Stimulated activated CD4-positive, alpha-beta T cell treated with anti-CD3 and anti-CD28 coated beads, Interleukin-15, amount 100 ng/mL, for 1 hour (primary cell): ENCODE measurements at places on chromosomes 3 and 15.

DNA sequence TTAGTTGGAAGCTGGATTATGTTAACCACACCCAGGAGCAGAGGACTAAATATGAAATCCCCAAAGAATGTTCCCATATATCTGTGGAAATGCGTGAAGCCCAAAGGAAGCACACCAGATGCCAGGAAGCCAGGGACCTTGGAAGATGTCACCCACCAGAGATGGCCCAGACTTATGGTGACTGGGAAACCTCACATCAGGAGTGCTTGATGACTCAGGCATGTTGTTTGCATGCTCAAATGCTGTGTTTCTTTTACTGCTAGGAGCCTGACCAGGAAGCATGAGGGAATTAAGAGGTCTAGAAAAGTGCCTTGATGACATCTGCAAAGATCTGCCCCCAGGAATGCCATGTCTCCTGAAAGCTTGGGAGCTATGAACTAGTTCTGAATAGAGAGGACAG, 109.0 kb upstream of the SLC2A2 start:
- no peak for DNase-seq

- no peak for DNase-seq
Observed at GRCh38 chr3:4981665-4982494, 2.6 kb downstream of the BHLHE40 start.

DNA sequence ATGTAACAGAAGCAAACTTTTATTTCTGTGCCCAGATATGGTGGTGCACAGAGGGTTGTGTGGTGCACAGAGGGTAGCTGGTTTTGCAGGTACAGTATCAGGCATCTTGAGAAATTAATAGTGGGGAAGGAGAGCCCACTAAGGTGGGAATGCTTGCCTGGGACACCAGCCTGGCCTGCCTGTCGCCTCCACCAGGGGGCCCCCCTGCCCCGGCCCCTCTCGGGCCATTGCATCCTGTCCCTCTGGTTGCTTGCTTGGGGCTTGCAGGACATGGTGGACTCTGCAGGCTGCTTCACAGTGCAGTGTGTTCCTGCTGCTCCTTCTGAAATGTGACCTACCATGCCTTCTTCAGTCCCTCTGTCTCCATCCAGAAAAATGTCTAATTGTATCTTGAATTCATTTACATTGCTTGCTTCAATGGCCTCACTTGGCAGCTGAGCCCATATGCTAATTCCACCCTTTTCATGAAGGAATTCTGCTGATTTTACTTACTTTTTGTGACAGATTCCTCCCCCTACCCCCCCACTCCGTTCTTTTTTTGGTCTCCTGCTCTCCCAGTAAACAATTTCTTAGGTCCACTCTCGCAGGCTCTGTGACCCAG, 73.6 kb downstream of the EEFSEC start:
- DNase-seq, result no peak

DNA sequence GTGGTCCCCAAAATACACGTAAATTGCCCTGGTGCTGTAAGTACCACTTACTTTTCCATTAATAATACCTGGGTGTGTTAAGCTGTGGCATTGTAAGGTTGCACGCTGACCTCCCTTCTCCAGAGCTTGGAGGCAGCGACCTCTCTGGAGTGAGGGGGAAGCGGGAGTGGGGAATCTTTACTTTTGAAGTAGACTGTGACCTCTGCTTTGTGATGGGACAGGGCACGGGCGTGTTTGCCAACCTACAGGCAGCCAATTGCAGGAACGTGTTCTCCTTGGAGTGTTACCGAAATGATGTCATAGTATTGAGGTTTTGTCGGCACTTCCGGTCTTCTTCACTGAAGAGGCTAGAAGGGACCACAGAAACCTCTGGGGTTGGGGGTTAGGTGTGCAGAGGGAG, 227.3 kb upstream of the C2CD4B start:
- DNase-seq, result no peak

DNA sequence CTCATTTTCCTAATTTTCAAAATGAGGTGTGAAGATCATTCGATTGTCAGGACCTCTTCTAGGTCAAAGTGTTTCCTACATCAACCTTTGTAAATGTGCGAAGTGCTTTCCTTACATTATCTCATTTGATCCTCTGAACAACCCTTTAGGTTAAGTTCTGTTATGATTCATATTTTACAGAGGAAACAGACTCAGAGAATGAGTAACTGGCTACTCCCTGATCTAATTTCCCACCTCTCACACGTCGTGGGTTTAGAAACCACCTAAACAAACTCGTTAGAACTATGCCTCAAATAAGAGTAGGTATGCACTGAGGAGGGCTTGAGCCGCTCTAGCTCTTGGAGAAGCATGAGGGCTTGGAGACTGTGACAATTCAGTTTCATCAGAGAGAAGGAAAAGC, 148.6 kb downstream of the CD47 start:
- DNase-seq, result no peak

DNA sequence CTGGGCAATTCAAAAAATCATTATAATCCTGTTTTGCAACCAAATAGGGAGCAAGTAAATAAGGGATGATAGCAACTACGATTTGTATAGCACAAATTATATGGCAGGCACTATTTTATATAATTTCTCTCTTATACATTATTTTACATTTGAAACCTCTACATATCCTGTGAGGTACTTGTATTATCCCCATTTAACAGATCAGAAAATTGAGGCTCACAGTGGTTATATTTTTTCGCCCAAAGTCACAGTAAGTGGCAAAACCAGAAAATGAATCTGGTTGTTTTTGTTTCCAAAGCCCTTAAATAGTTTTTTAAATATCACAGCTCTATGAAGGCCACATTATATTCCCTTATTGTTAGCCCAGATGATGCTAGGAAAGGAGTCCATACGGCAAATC, 74.3 kb downstream of the MLH1 start:
- DNase-seq, result no peak

GRCh38 chr3:65636326-65636725, 402.4 kb downstream of the MAGI1 start:
- DNase-seq, result no peak

- DNase-seq, result no peak
Observed at GRCh38 chr3:110293660-110294059, 778.0 kb upstream of the NECTIN3 start.

DNA sequence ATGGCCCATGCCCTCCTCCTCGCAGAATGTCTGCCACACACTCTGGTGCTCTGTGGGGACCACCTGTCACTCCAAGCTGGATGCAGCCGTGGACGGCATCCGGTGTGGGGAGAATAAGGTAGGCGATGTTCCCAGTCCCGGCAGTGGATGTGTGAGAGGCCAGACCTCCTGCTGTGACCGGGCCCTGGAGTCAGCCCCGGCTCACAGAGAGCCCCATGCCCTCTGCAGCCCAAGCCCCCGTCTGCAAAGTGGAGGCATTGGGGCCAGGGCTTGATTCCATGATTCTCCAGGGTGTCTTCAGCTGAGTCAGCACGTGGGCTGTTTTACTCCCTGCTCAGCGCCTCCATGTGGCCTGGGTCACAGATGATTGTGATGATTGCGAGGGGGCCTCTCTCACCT, 32.2 kb downstream of the GOLGA6L10 start:
- DNase-seq, result no peak

GRCh38 chr3:177284383-177284881, 87.2 kb upstream of the TBL1XR1 start:
- DNase-seq, result no peak

DNA sequence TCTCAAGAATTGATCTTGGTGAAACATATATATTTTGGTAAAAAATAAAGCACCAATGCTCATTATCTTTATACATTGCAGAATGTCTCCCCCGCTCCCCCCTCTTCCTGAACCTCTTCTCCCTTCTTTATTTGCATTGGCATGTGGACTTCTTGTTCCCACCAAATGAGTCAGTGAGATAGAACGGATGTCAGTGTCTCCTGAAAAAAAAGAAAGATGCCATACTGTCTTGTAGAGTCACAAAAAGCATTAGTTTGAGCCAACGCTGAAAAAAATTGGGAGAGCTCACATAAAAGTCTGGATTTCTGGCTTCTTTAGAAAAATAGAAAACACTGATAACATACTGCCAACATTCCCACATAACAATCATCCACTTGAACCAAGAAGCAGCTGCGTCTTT, 32.0 kb upstream of the STXBP5L start:
- no peak for DNase-seq

DNA sequence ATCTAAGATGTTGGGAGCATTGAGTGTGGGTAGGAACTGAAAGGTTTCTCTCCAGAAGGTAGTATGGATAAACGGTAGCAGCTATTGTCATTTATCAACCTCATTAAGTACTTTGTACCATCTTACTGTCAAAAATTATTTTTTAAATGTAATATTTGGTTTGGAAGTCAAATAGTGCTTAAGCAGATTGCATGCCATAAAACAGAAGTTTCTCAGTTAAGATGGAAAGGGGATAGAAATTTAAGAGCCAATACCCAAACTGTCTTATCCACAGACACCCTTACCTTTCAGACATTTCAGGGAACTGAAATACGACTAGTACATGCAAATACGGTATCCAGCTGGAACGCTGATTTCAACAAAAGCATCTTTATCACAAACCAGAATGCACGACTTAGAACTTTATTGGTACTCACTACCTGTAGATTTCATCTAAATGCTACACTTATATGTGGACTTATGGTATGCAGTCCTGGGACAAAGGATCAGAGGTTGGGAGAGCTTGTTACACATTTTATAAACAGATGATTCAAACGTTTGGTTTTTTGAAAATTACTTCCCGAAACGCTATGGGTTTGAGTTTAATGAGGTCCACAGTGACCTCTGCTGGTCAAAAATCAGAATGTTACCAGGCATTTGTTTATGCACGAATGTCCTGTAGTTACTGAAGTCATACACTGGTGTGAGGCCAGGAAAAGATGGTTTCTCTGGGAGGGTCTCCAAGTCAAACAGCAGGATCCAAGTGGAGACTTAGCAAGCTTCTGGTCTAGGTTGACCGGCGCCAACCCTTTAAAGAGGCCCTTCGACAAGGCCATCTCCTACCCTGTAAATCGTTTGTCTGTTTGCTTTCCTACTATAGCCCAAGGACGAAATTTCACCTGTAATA, 45.7 kb upstream of the DUT start:
- DNase-seq, result no peak

DNA sequence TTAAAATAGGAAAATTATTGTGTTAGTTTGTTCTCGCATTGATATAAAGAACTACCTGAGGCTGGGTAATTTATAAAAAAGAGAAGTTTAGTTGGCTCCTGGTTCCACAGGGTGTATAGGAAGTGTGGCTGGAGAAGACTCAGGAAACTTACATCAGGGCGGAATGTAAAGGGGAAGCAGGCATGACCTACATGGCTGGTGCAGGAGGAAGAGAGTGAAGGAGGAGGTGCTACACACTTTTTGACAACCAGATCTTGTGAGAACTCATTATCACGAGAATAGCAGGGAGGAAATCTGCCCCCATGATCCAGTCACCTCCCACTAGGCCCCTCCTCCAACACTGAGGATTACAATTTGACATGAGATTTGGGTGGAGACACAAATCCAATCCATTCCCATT, 490.7 kb downstream of the RBMS3 start:
- DNase-seq, result no peak

DNA sequence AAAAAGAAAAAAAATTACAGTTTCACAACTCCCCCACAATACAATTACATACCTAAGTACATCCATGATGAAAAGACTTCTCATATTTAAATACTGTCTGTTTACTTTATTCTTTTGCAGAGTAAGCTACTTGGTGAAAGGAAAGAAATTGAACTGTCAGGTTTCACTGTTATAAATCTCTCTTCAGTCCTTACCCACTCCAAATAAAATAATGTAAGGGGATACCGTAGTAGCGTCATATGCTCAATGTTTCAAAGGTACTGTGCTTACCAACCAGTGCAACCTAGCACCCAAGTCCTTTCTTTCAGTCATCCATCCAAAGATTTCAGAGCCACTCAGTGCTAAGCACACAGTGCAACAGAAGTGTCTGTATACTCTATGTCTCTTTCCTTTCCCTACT, 13.4 kb downstream of the GSK3B start:
- no peak for DNase-seq

- no peak for DNase-seq
Observed at GRCh38 chr15:94312946-94313345, 81.6 kb downstream of the MCTP2 start.

- DNase-seq, result no peak
Observed at GRCh38 chr3:128281461-128282367, 128.4 kb downstream of the EEFSEC start.

GRCh38 chr3:191111722-191112121, 87.3 kb upstream of the OSTN start:
- DNase-seq, result no peak

DNA sequence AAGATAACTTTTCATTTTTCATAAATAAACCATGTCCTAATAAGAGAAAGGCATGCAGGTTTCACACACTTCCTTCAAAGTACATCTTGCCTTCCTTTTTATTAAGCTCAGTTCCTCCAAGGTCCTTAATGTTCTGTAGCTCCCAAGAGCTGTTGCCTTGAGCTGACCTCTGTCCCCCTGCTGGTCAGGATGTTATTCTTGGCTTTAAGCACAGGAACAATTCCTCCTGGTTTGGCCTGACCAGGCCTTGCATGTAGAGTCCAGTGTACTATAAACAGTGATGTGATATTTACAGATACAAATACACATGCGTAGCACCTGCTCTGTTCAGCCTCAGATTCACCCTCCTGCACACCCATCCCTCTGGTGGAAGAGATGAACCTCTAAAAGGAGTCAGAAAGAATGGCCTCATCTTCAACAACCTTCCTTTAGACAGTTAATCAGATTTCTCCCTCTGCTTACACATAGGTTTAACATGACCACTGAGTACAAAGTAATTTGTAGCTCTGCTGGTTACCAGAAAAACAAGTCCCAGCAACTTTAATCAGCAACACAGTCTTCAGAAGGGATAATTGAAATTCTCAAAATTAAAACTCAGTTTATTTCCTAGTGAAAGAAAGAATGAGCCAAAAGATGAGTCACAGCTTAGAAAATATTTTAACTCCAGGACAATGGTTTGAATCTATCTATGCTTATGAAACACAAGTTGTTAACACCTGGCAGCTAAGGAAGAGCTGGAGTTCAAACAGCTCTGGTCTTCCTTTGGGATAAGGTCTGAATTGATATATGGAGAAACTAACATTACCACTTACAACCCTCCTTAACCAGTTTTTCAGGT, 46.5 kb downstream of the PTPN9 start:
- no peak for DNase-seq

DNA sequence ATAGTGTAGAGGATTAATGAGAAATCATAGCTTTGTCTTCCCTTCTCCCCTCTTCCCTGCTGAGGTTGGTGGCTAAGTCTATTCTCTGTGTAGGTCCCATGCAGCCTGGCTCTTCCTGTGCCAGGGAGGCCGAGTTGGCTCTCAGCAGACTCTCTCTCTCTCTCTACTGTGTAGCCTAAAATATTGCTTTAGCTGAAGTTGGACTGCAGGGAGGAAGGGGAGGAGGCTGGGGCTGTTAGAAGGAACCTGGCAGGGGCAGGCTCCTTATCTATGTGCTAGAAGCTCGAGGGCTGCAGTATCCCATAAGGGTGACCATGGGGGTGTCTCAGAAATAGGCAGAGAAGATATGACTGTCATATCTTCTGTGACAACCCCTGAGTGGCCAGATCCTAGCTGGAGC, 160.8 kb downstream of the EPHB1 start:
- DNase-seq, result no peak

GRCh38 chr3:72682936-72683452, 165.3 kb downstream of the SHQ1 start:
- DNase-seq, result no peak

- DNase-seq, result no peak
Observed at GRCh38 chr3:127145266-127145665, 47.7 kb upstream of the PRR23E start.
